ENCODE measurements at places on chromosomes 7 and 10.

DNA sequence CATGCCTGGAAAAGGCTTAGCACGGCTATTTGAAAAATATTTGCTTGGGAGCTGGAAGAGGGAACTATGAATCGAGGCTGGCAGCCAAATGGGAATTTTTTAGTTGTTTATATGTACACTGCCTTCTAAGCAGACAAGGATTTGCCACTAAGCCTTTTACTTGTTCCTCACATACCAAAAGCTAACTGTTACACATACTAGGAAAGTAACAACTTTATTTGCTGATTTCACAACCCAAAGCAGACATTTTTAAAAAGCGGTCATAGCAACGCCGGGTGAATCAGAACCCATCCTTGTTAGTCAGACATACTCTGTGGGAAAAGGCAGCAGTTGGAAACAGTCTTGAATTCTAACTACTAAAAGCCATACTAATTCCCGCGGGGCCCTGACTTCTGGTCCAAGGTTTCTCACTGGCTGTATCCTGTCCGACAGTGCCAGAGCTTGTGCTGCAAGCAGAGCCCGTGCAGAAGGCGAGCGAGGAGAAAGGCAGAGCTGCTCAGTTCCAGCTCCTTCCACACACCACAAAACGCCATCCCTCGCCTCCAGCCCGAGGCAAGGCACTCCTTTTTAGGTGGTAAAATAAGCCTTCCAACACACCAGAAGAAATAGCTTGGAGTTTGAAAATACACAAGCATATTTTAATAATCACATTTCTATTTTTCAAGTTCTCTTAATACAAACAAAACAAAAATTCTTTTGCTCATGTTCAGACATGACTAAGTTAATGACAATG is 89.2 kb downstream of the RNF216 start:
- DNase-seq: no peak

DNA sequence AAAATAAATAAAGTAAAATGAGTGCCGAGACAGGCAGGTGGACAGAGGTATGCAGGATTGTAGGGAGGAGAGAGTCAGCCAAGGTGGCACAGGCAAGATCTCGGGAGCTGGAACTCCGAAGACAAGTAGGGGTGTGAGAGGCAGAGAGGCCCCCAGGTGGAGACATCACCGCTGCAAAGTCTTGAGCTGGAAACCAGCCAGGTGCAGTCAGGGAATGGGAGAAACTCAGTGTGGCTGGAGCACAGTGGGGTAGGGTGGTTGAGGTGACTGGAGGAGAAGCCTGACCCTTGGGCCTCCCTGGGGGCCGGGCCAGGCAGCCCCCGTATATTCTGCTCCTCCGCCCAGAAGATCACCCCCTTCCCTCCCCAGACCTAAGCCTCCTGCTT is 4.2 kb downstream of the EPHB4 start:
- no peak for DNase-seq

DNA sequence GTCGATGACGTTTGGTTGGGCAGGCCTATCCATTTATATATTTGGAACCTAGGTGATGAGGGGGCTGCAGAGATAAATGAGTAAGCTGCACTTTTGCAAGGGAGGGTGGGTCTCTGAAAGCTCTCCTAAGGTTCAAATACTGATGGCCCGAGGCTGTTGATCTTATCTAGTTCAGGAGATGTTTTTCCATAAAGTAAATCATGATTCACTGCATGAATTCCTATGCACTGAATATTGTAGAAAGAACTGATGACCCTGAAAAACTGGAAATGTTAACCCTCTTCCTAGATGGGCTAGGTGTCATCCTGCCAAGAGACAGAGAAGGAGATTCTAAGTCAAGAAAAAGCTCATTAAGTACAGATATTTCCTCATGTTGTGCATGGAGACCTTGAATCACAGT is 459.9 kb downstream of the PLXNA4 start:
- no peak for DNase-seq

DNA sequence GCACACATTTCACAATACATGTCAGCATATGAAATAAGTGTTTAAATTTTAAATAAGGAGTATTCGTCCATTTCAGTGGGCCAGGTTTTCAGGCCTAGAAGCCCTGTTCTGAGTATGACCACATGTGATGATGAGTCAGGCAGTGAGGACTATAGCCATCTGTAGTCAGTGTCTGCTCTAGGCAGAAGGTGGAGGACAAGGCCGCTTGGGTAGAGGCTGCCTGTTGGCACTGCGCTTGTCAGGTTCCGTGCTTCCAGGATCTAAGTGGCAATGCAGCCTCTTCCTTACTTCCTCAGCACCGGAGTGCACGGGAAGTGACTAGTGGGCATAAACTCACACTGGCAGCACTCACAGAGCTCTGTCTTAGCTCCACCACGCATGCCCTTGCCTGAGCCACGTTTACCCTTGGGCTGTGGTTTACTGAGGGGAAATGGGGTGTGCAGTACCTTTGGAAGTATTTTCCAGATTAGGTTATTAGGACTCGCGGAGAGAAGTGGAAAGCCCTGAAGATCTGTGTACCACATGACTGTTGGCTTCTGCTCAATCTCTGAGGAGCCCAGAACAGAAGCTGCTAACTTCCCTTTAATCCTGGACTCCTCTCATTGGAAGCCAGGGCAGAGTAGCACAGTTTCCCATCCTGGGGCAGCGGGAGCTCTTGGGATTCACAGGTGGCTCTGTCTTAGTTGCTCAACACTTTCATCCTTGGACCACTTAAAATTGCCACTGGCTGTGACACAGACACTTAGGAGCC is 87.5 kb upstream of the GJD4 start:
- DNase-seq: no peak
